ENCODE measurements at places on chromosomes 6 and 20.

DNA sequence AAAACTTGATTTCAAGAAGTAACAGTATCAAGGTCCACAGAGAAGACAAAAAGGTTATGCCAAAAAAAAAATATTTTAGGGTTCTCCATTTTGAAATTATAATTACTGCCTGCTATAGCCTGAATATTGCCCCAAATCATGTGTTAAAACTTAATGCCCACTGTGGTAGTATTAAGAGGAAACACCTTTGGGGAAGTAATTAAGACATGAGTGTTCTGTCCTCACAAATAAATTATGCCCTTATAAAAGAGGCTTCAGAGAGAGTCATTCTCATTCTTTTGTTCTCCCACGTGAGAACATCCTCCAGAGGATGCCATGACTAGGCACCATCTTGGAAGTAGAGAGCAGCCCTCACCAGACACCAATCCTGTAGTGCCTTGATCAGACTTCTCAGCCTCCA lies 66.2 kb downstream of the GMDS start:
- no peak for DNase-seq

- no peak for DNase-seq
Observed at GRCh38 chr6:63689421-63689820, 53.8 kb downstream of the PHF3 start.

DNA sequence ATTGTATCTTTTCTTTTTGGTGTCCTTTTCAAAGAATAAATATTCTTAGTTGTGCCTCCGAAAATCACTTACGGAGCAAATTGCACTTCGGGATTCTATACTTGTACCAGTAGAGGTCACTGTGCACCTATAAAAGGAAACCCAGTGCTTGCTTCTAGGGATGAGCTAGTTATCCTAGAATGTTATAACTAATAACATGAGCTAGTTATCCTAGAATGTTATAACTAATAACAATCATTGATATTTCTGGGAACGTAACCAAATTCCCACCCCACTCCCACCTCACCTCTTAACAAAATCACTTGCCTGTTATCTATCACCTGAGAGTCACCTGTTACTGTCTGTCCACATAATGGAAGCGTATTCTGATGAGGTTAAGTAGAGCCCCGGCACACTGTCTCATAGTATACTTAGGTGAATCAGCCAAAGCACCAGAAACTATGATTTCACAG lies 126.9 kb upstream of the TIAM2 start:
- DNase-seq, result no peak

- DNase-seq, result no peak
Observed at GRCh38 chr20:21707267-21707666, 1.8 kb downstream of the PAX1 start.

DNA sequence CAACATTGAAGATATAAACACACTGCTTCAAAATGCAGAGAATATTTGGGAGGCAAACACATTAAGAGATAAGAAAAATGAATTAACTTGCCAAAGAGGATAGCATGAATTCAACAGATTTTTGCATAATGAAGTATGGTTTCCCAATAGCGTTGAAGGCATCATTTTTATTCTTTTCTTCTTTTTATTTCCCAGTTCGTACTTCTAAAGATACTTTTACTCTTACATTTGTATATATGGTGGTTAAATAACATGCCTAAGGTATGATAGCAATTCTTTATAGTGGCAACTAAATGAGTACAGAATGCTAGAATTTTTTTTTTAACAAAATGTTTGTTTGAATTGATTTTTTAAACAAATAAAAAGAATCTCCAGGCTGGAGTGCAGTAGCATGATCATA lies 473.4 kb upstream of the MARCKS start:
- DNase-seq, result no peak

DNA sequence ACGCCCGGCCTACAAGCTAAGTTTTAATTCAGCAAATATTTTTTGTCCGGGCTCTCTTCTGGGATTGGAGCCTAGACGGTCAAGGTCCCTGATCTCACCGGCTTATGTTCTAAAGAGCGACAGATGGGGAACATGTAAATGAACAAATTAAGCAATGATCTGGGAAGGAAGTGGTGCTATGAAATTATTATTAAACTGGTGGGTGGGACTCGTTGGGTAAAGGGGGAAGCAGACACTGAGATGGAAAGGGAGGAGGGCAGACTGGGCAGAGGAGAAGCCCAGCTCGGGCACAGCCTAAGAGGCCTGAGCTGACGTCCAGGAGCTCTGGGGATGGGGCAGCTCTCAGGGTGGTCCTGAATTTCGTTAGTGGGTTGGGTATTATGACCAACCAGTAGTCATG lies 81.8 kb upstream of the AGPAT4 start:
- DNase-seq, result no peak

- DNase-seq, result no peak
Observed at GRCh38 chr6:45678285-45678607, 300.5 kb upstream of the SUPT3H start.

DNA sequence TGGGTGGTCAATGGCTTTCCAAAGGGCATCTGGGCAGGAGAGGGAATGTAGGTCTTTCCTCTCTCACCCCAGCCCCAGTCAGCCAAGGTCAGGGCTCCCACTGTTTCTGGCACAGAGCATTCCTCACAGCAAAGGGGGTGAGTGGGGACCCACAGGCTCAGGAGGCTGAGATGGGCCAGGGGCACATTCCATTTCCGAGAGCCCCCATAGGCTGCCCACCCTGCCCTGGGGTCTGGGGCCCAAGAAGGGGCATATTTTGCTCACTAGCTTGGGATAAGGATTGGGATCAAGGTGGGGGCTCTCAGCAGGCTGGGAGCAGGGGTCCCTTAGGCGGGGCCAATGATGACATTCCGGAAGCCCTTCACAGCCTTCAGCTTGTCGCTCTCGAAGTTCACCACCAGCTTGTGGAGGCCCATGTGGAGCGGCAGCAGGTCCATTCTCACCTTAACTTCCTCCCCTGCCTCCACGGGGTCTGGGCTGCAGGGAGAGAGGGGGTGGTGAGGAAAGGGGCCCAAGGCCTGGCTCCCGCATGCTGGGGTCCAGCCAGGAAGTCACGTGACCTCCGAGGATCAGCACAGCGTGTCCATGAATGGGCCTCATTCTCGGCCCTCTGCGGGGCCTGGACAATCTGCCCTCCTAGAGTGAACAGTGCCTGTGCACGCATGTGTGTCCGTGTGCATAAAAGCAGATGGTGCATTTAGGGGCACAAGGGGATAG lies 35.0 kb downstream of the TGM2 start:
- DNase-seq, result no peak

DNA sequence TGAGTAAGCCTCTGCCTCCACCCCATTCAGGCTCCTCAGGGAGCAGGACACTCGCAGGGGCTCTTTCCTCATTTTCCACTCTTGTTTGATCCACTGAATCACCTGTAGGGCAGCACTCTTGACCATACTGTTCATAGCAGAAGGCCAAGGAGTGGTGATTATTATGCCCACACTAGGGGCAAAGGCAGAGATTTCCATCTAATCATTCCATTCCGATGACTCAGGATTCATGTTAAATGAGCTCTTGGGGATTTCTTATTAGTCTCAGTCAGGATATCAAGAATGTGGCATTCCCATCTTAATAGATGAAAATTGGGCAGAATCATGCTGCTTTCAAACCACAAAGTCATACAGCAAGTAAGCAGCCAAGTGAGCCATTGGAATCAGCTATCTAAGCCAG lies 101.9 kb upstream of the MOCS1 start:
- DNase-seq, result no peak

DNA sequence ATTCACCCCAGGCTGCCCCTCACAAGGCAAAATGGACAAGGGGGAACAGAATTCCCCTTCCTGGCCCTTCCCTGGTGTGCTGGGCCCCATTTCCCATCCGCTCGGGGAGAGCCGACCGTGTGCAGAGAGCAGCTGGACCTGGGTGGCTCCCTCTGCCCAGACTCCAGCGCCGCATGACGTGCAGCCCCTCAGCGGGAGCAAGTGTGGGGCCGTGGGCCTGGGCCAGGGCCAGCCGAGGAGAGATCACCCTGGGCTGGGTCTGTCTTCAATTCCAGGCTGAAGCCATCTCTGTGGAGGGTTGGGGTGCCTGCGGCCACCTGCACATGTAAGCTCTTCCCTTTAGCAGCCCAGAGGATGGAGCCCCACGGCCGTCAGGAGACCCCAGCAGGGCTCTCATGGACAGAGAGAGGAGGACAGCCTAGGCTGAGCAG lies 241.8 kb downstream of the TTLL2 start:
- no peak for DNase-seq

GRCh38 chr20:62820208-62820961 lies 3.5 kb downstream of the COL9A3 start:
- no peak for DNase-seq

DNA sequence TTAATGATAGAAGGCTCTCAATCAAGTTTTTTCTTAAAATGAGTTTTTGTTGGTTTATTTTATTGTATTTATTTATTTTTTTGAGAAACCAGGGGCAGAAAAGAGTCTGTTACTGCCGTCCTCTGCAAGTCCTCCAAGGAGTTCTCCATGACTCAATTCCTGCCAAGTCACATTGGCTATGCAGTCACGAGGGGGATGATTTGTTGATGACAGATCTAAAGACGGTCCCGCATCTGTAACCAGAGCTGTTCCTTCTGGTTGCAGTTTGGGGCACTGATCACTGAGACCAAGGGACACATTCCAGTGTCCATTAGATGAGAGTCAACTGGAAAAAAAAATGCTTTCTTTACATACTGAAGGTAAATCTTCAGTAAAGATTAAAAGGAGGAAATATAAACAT lies 13.9 kb upstream of the TSHZ2 start:
- DNase-seq, result no peak

DNA sequence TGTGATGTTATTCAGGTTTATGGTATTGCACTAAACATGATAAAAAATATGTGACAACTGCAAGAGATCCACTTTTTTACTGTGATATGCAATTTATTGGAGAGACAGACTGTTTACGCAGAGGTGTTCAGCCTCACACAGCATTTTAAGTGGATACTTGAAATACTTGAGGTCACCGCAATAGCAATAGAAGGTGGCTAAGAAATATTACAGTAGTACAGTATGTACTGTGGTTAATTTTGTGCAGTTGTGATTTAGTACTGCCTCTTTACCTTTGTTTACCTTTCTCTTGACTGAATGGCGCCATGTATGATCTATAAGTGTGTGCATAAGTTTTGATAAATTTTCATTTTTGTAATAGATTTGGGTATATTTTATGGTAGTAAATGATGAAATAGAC lies 17.4 kb downstream of the MACROD2 start:
- DNase-seq, result no peak

GRCh38 chr20:62918831-62919230 lies 7.5 kb downstream of the DIDO1 start:
- DNase-seq, result no peak

GRCh38 chr6:45637611-45638257 lies 260.0 kb upstream of the SUPT3H start:
- no peak for DNase-seq

DNA sequence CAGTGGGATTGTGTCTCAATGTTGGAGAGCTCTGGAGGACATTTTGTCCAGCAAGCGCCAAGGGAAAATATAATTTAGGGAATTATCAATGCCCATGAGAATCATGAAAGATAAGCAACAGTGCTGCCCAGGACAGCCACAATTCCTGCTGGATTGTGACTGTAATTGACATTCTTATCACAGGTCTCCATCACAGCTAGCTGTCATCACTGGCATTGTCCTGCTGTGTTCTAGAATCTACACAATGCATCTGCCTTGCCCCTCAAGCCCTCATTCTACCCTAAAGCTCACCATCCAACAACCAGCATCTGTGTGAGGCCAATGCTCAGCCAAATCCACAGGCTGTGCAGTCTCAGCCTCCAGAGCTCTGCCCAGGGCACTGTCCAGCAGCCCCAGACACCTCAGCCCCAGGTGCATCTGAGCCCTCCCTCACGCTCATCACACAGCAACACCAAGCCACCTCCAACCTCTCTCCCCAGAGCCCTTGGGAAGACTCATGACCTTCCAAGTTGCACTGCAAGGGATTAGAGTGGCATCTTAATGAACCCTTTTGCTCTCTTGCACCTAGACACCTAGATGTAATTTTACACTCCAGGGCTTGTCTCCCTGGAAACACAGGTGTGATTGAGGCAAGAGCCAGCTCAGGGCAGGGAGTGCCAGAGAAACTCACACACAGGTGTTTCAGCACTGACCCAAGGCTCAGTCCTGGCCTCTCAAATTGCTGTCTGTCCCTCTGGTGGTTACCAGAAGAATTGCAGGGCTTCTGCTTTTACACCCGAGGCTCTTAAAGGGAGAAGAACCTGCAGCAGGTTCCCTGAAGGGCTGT lies 85.2 kb upstream of the PHACTR3 start:
- no peak for DNase-seq

Measured in mesothelial cell of epicardium (in vitro differentiated cells).